HFFc6 (cell line): ENCODE measurements at places on chromosomes 1 and 21.

DNA sequence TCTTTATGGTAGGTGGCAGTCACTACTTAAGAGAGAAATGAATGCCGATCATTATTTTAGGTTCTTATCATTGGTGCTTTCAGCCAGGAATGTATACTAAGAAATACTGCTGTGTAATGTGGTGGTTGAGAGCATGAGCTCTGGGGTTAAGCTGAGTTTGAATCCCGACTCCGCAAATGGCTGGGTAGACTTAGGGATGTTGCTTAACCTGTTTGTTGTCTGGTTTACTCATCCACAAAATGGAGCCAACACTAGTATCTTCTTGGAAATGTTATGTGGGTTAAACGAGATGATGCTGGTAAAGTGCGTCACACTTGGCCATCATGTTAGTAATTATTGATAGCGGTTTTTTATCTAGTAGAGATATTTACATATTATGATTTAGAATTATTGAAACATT is 83.8 kb downstream of the WDR3 start:
- DNase-seq = no peak

DNA sequence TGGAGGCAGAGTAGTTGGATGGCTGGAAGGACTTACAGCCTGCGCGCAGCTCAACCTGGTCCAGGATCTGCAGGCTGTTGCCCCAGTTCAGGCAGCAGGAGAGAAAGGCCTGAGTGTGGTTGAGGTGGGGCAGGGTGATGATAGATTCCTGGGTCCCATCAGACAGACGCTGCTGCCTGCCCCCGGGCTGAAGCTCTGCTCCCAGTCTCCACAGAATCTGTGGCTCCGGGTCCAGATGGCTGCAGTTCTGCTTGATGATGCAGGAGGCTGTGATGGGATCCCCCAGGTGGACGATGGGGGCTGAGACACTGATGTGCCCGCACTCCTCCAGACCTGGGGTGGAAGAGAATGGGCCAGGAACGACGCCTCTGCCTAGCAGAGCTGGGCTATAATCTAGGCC is 7.4 kb downstream of the CSF3R start:
- DNase-seq = no peak

DNA sequence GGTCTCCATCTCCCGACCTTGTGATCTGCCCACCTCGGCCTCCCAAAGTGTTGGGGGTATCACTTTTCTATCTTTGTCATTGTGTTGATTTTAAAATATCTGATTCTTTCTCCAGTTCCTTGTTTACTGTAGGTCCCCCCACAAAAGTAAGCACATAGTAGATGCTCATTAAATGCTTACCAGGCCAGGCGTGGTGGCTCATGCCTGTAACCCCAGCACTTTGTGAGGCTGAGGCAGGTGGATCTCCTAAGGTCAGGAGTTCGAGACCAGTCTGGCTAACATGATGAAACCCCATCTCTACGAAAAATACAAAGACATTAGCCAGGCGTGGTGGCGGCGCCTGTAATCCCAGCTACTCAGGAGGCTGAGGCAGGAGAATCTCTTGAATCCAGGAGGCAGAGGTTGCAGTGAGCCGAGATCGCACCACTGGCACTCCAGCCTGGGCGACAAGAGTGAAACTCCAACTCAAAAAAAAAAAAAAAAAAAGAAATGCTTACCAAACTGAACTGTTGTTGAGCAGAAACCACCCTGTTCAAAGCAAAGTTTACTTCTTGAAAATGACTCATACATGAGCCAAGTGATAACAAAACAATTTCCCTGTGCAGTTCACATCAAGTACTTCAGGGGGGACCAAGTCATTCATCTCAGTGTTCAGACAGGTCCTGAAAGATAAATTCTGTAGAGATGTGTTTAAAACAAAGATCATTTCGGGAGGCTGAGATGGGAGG is 24.3 kb upstream of the NID1 start:
- peak; percentile 58 for DNase-seq

DNA sequence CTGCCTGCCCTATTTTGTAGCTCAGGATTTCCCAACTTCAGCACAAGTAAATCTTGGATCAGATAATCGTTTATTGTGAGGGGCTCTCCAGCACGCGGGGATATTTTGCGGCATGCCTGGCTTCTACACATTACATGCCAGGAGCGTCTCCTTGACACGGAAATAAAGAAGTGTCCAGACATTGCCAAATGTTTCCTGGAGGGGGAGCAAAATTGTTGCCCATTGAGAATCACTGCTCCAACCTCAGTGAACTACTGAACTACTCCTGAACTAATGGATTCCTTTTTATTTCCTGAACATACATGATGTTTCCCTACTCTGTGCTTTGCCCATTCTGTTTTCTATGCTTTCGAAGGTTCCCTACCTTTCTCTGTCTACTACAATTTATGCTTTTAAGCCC is 1359.1 kb upstream of the ADGRL2 start:
- DNase-seq = no peak

GRCh38 chr1:17948594-17948993 is 159.0 kb upstream of the IGSF21 start:
- DNase-seq = no peak

DNA sequence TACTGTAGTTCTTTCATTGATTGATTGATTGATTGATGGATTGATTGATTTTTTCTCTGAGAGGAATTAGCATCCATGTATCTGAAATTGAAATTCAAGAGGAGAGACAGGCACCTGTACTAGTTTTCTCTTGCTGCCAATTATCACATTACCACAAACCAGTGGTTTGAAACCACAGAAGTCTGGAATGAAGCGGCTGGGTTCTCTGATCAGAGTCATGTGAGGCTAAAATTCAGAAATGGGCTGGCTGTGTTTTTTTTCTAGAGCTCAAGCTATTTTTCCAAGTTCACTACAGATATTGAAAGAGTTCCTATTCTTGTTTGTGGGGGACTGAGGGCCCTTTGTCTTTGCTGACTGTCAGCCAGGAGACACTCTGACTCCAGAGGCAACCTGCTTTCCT is 10.0 kb downstream of the NBPF3 start:
- DNase-seq = no peak

GRCh38 chr1:118990513-118991152 is 2.5 kb upstream of the TBX15 start:
- DNase-seq = no peak

DNA sequence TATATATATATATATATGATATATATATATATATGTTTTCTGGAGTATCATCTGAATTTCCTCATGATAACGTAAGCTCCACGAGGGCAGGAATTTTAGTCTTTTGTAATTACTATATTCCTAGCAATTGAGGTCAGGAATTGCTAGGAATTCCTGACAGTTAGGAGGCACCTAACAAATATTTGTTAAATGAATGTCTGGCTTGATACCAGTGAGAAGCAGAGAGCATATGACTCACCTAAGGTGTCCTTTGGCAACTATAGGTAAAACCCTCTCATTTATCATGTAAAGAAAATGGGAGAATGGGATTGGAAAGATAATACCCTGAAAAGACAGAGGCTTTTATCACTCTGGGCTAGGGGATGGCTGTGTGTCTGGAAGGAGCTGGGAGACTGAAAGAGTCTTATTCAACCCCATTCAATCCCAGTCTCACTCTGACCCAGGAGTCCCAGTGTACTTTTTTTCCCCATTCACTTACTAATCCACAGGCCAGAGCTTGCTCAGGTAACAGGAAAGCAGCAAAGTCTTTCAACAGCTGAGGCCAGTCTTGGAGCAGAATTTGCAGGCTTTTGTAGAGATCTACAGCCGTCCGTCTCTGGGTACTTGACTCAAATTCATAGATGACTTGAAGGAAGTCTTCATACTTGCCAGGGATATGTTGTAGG is 71.2 kb downstream of the DAP3 start:
- DNase-seq = no peak

GRCh38 chr1:228851618-228852017 is 116.3 kb downstream of the RHOU start:
- no peak for DNase-seq

DNA sequence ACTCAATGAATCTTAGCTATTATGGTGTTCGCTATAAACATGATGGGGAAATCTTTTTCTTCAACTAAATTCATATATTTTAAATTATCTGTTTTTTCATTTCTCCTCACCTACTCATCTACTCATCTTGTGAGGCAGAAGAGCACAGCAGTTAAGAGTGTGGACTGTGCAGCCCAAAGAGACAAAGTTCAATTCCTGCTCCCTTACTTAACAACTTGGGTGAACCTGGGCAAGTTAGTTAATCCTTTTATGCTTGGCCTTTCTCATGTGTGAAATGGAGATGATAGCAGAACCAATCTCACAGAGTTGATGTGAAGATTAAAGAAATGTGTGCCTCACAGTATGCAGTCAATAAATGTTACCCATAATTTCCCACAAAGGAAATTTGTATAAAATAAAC is 168.2 kb downstream of the GPATCH2 start:
- no peak for DNase-seq

GRCh38 chr1:187744665-187745064 is 915.9 kb downstream of the PLA2G4A start:
- no peak for DNase-seq

DNA sequence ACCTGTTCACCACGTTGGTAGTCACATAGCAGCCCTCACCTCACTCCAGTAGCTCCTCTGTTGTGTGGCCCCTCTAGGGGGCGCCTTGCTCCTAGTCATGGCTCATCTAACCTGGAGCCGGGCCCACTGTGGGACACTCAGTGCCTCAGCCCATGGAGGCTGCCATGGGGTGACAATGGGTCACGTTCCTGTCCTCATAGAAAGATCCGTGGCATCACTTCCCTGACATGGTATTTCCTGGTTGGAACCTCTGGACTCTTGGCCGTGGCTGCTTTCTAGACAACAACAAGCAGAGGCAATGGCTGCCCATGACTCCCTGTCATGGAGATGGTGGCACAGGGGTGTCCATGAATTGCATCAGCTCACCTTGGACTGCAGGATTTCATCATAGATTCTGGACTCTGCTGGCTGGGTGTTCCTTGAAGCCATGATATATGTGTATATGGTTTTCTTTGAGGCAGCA is 27.5 kb upstream of the SLAMF6 start:
- no peak for DNase-seq

- no peak for DNase-seq
These were observed 1.3 kb upstream of the TMEM54 start for GRCh38 chr1:32902535-32902920.

DNA sequence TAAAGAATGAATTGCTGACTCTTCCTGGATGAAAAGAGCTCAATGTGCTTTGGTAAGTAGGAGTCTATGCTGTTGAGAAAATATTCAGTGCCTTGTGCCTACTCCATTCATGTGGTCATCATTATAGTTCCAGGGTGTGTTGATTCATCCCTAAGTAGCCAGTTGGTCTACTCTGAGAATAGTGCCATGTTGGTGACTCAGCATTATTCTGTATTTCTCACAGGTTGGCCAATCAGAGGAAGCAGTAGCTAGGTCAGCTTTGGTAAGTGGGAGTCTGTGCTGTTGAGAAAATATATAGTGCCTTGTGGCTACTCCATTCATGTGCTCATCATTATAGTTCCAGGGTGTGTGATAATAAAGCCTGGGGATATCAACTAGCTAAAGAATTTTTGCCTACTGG is 397.3 kb downstream of the AGBL4 start:
- DNase-seq = no peak

- peak; percentile 17 for DNase-seq
These were observed 22.1 kb upstream of the EYA3 start for GRCh38 chr1:28110555-28110954.

- DNase-seq = no peak
These were observed 546 bp downstream of the SKI start for GRCh38 chr1:2228694-2229036.

DNA sequence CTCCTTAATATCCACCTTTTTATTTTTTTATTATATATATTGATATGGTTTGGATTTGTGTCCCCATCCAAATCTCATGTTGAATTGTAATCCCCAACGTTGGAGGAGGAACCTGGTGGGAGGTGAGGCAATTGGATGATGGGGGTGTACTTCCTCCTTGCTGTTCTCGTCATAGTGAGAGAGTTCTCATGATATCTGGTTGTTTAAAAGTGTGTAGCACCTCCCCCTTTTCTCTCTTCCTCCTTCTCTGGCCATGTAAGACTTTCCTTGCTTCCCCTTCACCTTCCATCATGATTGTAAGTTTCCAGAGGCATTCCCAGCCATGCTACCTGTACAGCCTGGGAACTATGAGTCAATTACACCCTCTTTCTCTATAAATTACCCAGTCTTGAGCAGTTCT is 22.7 kb upstream of the CCSAP start:
- DNase-seq = no peak

DNA sequence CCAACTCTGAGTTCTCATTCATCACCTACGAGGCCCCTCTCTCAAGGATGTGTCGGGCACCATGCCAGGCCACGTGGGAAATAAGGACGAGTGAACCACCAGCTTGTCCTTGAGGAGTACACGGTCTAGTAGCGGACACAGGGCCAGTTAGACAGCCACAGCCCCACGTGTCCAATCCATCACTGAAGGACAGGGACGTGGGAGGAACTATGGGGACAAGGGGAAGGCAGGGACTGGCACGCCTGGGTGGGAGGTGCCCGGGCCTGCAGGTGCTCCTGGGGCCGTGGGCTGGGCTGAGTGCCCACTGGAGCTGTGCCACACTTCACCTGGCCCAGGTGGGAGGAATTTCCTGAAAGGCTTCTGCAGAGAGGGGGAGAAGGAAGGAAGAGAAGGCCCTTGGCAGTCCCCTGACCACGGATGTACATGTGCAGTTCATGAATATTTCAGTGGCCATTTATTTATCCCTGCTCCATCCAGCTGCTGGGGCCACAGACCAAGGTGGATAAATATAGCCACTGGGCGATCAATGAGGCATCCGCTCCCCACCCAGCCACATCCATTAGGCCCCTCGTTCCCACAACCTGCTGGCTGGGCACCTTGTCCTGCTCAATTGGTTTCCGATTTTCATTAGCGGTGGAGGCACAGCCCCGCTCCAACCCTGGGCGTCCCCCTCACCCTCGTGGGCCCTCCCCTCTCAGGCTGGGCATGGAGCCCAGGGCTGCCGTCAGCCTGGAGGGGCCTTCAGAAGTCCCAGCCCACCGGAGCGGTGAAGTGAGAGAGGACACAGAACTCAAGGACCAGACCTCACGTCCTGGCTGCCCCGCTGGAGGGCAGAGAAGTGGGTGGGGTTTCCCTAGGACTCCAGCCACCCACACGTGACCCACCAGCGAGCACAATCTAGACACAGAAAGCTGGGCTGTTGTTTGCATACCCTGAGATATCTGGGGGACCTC is 59.5 kb downstream of the CASZ1 start:
- DNase-seq = no peak

- no peak for DNase-seq
These were observed 948 bp downstream of the SEMA4A start for GRCh38 chr1:156154317-156154749.
